ENCODE measurements at places on chromosomes 5 and 9.

GRCh38 chr5:51278539-51278938 is 104.7 kb upstream of the ISL1 start:
- no peak for DNase-seq

- no peak for DNase-seq
These were observed 60.6 kb downstream of the FYB1 start for GRCh38 chr5:39158786-39159185.

GRCh38 chr9:31908158-31908890 is 476.1 kb upstream of the ACO1 start:
- no peak for DNase-seq

DNA sequence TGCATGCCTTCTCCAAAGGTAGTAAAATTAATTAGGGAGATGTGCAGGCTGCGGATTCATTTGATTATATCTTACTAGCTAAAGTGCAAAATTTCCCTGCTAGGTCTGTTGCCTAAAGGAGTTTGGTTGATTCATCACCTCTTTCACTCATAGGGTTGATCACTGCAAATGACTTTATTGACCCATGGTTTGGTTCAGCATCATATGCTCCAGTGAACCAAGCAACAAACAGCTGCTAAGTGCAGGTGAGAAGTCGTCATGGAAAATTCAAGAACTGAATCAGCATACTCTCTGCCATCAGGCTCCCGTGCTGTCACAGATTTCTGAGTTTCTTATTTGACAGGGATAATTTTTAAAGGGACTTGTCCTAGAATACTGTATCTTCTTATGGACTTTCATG is 571.8 kb upstream of the CDH18 start:
- no peak for DNase-seq

DNA sequence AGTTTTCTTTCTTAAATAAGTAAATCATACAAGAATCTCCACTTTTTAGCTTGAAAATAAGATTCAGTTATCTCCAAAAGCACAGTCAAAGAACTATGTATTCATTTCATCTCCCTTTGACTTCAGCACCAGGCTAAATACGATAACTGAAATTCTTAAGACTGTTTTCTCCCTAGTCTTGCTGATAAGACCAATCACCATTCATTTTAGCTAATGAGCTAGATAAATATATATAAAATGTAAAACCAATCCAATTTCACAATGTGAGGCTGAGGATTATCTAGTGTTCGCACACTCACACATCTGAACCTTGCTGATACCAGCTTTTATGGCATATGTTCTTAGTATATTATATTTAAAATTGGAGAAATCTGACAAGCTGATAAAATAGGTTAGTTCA is 17.3 kb upstream of the ZNF622 start:
- no peak for DNase-seq

- no peak for DNase-seq
These were observed 174.8 kb downstream of the COL23A1 start for GRCh38 chr5:178415353-178415752.

DNA sequence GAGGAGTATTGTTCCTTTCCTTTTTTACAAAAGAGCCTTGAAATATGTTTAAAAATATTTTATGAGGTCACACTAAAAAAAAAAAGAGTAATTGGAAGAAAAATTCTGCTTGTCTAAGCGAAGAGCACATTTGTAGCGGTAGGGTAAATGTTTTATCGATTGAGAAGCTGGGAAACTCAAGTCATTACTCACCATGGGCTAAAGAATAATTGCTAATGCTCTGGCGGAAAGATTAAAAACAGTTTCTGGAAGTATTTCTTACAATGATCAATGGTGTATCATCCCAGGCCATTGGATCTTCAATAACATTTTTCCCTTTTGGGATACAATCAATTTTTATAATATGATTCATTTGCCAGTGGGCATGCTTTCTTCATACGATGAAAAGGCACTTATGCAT is 450.0 kb downstream of the RASEF start:
- DNase-seq = no peak

GRCh38 chr5:160272889-160273288 is 39.5 kb downstream of the CCNJL start:
- no peak for DNase-seq

DNA sequence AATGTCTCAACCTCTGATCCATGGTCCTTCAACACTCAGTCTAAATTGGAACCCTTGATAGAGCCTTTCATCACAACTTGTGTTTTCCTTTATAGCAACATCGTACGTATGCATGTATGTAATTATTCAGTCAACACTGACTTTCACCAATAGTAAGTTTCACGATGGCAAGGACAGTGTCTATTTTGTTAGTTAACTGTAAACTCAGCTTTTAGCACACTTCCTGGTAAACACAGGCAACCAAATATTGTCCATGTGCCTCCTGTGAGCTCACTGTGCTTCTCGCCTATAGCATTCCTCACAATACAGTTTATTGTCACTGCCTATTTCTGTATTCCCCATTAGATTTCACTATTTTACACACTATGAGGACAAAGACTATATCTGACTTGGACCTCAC is 323.1 kb downstream of the DEPDC1B start:
- no peak for DNase-seq

DNA sequence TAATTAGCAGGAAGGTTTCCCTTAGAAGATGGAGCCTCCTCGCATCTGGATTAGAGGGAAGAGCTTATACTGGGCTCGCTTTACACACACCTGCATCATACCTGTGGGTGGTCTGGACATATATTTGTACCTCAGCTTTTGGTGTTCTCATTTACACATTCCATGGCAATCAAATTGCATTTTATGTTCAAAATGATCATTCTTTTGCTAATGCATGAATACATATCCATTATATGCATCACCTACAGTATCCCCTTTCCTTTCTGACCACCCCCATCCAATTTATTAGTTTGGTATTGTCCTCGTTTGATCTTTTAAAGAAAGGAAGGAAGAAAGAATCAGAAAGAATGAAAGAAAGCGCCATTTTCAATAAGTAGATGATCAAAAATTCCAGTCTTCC is 251.5 kb downstream of the SLF1 start:
- no peak for DNase-seq

DNA sequence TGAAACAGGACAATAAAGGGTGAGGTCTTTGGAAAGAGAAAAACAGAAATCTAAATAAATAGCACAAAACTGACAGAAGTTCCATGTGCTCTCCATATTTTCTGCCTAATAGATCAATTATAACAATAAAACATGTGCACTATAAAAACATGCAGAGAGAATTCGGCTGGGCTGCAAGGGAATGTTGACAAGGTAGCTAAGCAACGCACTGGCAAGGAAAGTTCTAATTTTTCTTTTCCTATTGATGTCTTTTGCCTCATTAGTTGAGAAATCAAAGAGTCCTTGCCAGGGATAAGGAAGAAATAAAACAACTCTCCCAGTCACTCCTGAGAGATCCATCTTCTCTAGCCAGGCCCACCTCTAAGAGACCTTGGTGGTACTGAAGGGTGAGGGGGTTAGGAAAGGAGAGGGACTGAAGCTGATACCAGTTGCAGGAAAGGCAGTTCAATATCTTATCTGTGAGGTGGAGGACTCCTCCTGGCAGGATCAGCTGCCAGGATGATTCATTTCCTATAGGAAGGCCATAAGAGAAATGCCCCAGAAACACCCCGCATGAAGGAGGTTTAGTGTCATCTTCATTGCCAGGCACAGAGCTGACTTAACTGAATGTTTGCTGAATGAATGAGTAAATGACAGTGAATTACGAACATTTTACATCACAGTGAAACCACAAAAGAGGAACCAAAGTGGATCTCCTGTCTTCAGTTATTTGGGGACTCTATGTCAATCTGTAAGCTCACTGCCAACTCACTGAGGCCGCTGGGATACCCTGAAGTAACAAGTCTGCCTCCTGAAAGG is 63.7 kb upstream of the IFNK start:
- no peak for DNase-seq

DNA sequence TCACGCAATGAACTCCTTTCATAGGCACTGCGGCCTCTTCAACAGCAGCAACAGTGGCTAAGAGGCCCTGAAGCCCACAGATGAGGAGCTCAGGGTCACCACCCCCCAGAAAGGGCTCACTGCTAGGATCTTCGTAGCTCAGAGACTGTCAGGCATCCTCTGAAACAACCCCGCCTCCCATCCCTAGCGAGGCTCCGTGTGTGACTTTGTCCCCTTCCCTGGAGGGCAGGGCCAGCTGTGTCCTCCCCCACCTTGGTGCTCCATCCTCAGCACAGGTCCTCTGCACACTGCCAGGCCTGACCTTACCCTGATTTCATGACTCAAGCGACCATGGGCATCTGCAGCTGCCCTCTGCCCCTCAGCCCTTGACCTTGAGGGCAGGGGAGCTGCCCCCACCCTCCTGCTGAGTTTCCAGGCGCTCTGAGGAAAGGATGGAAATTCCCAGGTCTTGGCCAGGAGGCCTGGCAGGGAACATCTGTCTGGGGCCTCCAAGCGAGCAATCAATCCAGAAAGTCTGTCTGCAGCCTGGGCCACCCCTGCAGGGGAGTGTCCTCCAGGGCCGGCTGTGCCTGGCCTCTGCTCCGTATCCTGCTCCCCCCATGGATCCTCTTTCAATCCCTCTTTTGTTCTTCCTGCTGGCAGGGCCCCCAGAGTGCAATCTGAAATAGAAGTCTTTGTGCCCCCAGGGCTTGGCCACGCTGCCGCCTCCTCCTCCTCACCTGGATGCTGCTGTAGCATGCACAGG is 6.8 kb upstream of the IRX4 start:
- DNase-seq = no peak

DNA sequence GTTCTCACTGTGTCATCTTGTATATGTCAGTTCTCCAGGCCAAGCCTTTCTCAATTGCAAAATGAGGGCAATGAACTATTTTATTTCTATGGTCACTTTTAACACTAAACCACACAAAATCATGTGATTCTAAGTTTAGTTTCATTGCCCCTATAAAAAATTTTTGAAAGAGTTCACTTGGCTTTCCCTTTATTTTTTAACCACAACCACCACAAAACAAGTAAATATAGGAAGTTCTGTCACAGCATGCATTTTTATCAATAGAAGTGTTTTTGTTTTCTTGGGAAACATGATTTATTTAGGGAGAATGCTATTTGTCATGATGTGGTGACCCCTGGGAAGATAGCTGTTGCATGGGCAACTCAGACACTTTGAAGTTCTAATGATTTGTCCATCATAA is 169.1 kb downstream of the CSNK1G3 start:
- DNase-seq = no peak

DNA sequence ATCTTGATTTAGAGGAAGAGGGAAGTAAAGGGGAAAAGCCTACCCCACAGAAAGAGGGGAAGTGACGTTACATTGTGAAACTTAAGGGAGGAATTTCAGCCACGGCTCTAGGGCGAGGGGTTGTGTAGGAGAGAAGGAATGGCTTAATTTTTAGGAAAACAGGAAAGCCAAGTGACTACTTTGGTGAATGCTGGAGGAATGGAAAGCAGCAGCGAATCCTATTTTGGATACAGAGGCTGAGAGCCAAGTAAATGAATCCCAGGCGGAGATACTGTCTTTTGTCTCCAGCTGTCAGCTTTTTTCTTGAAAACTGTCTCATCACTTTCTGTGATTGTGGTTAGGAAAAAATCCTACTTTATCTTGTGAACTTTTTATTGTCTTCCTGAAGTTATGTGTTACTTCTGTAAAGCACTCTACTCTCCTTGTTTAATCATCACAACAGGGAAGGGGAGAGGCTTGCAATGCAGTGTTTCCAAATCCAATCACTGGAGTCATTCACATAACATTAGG is 188.4 kb downstream of the TSSK1B start:
- no peak for DNase-seq

DNA sequence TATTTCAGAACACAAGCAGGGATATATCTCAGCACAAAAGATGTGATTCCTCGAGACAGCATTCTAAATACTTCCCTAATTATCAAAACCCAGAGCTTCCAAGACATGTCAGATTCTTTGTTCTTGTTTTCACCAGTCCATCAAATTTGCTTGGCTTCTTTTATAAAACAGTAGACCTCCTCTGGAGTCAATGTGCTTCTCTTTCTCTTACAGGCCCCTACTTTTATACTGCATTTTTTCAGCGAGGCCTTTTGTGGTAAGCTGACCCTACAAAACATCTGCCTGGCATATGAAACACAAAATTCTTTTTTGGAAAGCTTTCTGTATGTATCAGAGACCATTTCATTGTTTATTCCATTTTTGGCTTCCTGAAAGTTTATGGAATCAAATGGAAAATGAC is 81.8 kb downstream of the ARSB start:
- no peak for DNase-seq

DNA sequence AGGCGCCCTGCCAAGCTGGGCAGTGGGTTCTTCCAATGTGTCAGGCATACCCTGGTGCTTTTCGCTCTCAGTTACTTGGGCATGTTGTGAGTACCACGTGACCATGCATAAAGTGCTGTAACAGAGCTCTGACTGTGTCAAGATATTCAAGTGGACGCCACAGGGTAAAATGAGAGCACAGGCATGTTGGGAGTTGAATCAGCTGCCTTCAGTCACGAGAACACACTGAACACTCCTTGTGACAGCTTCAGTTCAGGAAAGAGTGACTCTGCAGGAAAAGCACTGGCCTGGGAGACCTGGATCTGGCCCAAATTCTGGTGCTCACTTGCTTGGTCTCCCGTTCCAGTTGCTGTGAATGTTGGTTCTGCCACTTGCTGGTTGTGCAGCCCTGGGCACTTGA is 5.1 kb downstream of the MLANA start:
- DNase-seq = no peak

DNA sequence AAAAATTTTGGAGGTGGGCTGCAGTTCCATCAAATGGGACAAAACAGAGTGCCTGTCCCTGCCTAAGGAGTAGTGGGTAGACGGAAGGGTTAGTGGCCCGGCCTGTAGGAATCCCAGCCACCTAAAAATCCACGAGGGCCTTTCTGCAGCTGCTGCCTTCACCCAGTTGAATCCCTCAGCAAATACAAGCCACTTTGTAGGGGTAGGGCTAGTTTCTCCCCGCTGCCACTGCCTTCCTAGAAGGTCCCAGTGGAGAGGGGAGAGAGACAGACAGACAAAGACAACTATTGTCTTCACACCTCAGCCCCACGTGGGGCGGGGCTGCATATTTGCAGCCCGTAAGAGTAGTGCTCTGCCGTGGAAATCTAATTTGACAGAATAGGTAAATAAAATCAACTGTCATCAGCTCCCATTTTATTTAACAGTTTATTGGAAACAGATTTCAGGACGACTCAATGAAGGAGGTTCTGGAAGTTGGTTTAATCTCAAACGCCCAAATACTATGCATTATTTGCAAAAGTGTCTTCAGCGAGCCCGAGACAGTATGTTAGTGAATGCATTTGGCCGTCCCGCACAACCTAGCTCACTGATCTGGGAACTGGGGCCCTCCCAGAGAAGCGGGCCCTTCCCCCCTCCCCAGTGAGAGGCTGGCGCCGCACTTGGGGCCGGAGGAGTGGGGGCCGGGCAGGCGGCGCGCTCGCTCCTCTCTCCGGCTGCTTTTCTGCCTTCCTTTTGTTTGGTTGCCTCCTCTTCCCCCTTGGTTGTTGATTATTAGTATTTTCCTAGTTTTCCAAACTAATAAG is 67.6 kb upstream of the TBCA start:
- DNase-seq = no peak

GRCh38 chr5:13331585-13331984 is 612.9 kb downstream of the DNAH5 start:
- DNase-seq = no peak

GRCh38 chr5:104363567-104363966 is 801.0 kb upstream of the NUDT12 start:
- no peak for DNase-seq
